ENCODE measurements at places on chromosomes 1 and 21.

DNA sequence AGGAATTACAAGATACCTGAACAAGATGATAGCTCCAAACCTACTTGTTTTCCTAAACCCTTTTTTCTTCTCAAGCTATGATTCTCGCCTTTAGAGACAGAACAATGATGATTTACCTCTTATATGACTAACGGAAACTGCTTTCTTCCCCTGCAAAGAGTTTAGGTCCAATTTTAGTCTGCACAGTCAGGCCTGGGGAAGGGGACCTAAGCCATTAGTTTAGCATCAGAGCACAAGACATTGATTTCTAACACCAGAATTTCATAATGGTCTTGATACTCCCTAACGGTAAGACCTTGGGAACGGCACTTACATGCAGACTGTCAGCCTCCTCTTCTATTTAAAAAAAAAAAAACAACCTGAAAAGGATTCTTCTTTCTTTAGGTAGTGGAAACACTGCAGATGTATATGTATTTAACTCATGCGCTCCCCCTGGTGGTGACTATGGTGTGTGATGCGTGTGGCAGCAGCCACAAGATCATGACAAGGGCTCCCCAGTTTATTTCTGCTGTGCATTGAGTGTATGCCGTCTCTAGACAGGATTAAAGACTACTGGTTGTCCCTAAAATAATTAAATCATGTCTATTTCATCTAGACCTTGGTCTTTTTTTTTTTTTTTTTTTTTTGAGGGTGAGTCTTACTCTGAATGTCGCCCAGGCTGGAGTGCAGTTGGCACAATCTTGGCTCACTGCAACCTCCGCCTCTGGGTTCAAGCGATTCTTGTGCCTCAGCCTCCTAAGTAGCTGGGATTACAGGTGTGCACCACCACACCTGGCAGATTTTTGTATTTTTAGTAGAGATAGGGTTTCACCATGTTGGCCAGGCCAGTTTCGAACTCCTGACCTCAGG is 37.3 kb upstream of the TMEM222 start:
- DNase-seq = peak; percentile 84

- DNase-seq = no peak
Observed at GRCh38 chr1:100955322-100955721, 59.4 kb downstream of the SLC30A7 start.

DNA sequence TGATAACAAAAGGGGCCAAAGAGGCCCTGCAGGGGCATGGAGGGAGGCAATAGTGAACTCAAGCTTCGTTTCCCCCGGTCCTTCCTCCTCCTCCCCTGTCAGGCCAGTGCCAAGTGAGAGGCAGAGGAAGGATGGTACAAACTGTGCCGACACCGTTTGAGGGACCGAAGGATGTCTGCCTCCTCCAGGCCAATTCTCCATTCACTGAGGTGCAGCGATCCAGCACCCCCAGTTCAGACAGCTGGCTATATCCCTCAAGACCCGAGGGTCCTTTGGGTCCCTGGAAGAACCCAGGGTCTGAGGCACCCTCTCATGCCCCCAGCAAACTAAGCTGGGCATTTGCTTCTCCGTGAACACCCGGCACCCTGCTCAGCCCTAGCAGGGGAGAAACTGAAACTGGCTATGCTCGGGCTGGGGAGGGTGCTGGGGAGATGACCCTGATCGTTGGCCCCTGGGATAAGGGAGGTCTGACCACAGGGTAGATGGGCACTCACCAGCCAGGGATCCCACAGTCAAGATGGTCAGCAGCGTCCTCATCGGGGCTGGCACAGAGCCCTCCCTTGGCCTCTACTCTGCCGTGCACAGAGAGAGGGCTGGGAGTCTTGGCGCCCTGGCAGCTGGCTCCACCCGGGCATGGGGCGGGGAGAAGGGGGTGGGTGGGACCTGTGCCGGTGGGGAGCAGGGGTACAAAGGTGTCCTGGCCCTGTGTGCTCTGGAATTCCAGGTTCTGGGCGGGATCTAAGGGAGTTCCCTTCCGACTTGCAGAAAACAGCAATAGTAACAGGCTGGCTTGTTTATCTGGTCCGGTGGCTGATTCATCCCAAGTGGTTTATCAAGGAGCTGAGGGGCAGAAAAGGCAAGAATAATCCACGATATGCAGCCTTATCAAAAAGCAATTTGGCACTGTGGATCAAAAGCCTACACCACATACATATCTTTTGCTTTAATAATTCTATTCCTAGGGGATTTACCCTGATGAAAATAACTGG is at the start of gene IL22RA1:
Gene IL22RA1 (minus strand): TSS at position 595 of the 989 bp plus-strand sequence. CDS start 58 bp downstream, at position 537.
- DNase-seq = no peak

DNA sequence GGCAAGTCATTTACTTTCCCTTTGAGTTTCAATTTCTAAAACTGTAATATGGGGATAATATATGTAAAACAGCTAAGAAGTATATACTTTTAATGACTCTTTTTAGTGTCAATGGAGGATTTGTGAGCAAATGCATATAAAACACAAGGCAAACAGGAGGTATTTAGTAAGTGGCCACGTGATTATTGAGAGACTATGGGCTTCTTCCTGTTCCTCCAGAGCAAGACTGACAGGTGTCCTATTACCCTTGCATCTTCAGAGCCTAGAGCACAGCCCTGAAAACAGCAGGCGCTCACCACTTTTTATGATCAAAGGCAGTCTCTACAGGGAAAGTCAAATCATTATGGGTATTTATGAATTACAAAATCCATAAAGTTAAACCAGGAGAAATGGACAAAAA is 941 bp upstream of the ROR1 start:
- DNase-seq = no peak

DNA sequence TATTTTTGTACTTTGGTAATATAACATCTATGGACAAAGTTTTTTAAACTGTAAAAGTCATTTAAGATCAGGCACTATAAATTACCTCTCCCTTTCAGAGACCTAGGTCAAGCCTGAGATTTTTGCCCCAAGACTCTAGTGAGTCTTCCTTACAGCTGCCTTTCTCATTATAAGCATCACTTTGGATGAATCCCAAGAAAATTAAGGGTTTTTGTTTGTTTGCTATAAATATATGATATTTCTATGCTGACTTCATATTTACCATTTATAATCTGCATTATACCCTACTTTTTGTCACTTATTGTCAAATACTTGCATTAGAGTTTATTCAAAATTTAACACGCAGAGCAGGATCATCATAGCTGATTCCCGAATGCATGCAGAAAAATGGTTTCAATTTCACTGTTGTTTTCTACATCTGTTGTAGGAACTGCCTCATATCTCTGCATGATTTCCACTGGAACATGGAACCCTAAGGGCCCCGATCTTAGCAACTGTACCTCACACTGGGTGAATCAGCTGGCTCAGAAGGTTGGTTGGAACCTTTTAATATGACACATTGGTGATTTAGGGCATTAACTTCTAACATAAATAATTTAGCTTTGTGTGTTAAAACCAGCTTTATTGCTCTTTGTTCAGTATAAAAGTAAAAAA is 150.0 kb downstream of the ADGRL2 start:
- no peak for DNase-seq

DNA sequence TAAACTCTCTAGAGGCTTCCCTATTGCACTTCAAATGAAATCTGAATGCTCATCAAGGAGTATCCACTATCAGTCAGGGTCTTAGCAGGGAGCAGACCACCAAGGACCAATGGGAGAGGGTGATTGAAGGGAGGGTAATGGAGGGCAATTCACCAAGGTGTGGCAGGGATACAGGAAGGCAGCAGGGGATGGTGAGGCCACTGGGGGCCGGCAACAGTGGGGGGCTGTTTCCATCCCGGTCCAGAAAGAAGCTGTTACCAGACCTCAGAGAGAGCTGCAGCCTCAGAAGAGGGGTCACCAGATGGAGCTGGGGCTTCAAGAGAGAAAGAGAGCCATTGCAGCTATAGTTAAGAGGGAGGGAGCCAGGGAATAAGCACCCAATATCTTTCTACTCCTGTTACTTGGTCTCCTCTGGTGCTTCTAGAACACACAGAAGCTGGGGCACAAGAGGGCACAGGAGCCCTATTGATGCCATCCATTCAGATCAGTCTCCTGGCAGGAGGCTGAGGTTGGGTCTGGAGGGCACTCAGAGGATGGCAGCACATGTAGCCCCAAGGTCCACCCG is 417.6 kb downstream of the PTPRU start:
- no peak for DNase-seq

- no peak for DNase-seq
Observed at GRCh38 chr1:93591676-93592550, 89.7 kb downstream of the BCAR3 start.

- DNase-seq = no peak
Observed at GRCh38 chr1:71303617-71304041, 222.8 kb upstream of the ZRANB2 start.

GRCh38 chr1:200973937-200974657 is 49.4 kb downstream of the KIF21B start:
- DNase-seq = no peak

DNA sequence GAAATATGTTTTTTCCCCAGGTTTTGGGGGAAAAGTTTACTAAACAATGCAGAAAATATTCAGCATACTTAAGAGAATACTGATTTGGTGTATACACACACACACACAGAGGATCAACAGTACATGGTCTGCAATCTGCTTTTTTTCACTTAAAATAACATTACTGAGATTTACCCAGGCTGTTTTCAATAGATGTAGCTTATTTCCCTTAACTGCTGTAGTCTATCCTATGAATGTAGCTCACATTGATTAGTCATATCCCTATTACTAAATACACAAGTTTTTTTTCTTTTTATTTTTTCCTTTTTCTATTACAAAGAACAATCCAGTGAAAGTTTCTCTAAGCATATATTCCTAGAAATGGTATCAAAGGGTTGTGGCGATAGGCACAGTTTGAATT is 266.7 kb upstream of the GREM2 start:
- DNase-seq = no peak

GRCh38 chr1:83850834-83851233 is 148.1 kb downstream of the TTLL7 start:
- DNase-seq = no peak

DNA sequence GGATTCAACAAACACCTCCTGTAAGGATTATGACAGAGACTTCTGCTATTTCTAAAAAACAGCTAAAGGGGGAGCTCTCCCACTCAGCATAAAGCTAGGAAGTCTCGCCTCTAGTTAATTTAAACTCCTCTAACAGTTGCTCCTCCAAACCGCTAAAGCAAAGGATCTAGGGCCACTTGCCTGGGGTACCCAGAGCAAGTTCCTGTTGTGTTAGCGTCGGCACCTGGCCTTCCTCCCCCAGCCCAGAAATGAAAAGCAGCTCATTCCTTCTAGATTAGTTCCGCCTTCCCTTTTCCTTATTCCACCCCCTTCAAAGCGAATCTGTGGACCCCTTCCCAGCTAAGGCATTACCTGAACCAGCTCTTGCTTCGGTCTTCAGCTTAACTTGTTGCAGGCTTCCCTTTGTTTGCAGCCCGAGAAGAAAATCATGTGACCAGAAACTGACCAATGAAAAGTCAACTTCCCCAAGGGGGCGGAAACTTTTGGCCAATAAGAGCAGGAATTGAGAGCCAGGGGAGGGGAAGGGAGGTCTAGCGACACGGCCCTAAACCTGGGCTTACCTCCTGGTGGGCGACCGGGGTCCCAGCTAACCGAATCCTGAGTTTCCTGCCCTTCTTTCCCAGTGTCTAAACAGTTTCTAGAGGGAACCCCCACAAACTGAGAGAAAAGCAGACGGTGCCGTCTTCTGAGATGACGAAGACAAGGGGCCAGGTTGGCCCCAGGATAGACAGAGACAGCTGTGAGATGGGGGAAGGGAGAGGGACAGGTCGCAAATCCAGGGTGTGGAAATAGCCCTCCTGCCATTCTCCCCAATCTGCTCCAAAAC is at the start of gene PBXIP1:
Gene PBXIP1 (minus strand): TSS at position 382 of the 826 bp plus-strand sequence. CDS start 2,378 bp downstream, outside the sequence.
- DNase-seq = peak; percentile 40

DNA sequence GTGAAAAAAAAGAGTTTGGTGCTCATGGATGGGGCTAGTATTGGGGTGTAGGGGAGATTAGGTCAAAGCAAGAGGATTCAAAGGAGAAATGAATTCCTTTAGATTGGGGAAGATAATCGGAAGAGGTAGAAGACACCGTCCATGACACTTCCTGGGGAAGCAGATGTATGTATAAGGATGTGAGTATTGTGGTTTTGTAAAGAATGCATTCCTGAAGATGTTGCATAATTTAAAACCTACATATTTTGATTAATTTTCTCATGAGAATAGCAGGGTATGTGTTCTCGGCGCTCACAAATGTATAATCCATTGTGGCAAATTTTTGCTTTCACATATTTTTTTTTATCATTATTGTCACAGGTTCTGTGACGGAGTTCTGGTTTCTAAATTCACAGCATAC is 5.5 kb upstream of the LGALS8 start:
- no peak for DNase-seq

DNA sequence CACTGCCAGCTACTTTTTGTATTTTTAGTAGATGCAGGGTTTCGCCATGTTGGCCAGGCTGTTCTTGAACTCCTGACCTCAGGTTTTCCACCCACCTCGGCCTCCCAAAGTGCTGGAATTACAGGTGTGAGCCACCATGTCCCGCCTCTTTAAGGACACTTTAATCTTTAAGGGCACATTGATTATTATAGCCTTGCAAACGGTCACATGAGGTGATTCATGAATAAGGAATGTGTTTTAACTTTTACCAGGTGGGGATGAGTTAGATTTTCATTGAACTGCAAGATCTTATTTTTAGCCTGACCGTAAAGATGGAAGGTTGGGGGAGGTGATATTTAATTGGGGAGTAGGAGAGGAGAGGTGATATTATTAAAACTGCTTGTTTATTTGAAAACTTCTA is 61.9 kb downstream of the TBCE start:
- DNase-seq = no peak

GRCh38 chr1:17729248-17729647 is 25.9 kb upstream of the ACTL8 start:
- DNase-seq = no peak
